Epithelial cell of esophagus (primary cell): ENCODE measurements at places on chromosomes 1 and 21.

GRCh38 chr21:42302076-42302650 is 13.0 kb downstream of the TFF3 start:
- no peak for DNase-seq

DNA sequence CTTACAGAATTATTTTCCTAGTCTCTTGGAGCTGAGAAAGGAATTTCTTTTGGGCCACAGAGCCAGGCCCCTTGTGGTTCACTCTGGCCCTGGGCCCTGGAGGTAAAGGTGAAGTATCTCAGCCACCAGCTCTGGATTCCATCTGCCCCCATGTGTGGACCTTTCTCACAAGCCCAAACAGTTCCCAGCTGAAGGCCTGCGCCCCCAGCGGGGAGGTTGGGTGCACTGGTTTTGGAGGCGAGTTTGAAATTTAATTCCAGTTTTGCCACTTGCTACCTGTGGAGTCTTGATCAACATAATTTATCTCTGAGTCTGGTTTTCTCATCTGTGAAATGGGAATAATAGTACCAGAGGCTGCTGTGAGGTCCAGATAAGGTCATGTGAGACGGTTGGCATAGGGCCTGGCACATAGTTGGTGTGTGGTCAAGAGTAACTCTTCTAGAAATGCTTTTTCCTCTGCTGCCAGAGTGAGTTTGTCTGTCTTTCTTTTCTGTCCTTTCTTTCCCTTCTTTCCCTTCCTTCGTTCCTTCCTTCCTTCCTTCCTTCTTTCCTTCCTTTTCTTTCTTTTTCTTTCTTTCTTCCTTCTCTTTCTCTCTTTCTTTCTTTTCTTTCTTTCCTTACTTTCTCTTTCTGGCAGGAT is 6.1 kb downstream of the AGTRAP start:
- no peak for DNase-seq

DNA sequence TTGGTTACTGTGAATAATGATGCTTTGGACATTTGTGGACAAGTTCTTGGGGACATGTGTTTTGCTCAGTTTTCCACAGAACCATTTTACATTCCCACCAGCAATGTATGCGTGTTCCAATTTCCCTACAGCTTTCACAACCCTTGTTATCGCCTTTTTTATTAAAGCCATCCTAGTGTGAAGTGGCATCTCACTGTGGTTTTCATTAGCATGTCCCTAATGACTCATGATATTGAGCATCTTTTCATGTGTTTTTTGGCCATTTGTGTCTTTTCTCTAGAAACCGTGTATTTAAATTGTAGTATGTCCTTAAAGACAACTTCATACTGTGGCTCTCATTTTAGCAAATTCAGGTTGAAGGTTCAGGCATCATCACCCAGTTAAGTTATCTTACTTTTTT is 132.1 kb downstream of the TGFBR3 start:
- no peak for DNase-seq

DNA sequence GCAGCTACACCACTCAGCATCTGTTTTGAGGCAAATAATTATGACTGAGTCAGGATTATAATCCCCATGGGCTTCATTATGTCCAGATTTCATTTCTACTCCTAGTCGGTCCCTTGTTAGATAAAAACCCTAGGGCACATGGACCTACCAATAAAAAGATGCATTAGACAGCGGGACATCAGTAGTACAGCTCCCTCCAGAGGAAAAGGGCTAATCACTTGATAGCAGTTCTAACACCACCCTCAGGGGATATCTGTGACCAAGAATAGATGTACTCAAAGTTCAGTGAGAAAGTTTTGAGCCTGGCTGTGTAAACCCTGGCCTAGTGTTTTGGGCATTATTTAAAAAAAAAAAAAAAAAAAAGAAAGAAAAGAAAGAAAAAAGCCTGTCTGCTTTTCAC is 10.0 kb downstream of the GJA8 start:
- DNase-seq = no peak

DNA sequence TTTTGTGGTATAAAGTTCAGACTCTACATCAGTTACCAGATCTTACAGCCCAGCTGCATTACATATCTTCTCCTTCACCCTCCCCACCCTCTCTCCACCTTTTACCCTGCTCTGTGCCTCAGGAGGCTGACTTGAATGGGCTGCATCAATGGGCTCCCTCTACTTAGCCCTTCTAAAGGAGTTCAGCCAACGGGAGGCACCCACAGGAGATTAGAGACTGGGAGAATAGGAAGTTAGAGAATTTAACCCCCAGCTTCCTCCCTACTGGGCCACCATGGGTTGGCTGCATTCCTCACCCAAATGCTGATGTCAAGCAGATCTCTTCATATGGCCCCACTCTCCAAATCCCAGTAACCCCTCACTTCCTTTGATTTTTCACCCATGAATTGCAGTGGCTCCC is 17.1 kb upstream of the DUSP23 start:
- no peak for DNase-seq

DNA sequence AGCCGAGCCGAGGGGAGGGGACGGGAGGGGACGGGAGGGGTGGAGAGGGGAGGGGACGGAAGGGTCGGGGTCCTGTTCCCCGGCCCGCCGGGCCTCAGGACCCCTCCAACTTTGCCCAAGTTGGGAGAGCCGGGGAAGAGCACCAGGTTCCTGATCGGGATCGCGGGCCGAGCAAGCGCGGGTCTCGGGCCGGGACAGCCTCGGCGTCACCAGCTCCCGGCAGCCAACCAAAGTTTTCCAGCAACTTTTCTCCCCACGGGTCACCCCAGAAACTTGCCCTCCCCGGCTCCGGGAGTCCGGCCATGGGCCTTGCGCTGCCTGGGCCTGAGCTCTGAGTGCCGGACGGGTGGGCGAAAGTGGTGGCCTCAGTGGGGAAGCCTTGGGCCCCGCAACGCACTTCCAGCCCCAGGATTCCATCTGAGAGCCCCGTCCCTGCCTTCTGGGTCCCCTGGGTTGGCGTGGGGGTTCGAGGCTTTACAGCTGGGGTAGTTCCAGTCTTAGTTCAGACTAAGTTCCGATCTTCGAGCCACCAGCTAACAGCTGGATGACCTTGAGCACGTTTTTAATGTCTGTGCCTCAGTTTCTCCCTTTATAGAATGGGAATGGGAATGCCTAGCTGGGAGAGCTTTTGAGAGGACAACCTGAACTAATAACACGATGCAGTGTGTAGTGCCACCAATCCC is 458 bp downstream of the ZC3H12A start:
- DNase-seq = no peak
